ENCODE measurements at places on chromosomes 1 and 21.

DNA sequence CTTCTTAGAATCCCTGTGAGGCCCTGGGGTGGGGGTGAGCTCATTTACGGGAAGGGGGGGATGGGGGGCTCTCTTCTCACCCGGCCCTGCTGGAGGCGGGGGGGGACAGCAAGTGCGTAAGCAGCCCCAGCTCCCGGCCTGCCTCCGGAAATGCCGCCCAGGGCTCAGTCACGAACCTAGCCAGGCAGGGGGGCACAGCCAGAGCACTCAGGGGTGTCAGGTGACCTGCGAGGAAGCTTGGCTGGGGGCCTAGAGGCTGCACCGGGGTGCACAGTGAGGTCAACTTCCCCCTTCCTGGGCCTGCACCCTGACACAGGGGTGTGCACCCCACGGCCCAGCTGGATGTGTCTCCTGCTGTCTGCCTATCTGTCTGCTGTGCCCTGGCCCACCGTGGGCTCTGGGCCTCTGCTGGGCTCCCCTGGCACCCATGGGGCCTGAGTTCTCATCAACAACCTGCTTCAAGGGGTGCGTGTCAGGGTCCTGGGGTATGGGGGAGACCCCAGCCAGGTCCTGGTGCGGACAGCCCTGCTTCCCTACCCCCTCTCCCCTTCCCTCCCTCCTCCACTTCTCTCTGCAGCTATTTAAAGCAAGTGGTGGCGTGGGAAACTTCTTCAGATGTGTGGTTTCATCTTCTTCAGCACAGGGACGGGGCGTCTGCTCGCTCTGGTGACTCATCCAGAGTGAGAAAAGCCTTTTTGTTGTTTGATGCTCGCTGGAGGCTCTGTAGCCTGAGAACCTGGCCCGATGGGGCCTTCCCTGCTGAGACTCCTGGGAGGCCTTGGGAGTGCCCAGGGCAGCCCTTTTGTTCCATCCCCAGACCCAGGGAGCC lies 92.5 kb upstream of the RUNX3 start:
- no peak for DNase-seq

DNA sequence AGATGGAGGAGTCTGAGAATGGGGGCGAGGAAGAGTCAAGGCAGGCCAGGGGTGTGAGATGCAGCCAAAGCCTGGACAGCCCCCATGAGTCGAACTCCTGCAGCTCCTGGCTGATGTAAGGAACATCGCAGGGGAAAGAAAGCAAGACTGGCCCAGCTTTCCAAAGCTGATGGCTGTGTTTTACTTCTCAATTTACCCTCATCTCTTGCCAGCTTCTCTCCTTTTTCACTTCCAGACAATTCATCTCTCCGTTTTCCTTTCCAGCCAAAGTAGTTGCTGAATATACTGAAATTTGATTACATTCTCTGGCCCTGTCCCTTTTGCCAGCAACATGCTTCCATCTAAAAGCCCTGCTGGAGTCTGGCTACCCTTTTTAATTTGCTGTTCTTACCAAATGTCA lies 40.0 kb upstream of the UBE2U start:
- no peak for DNase-seq

GRCh38 chr1:153860285-153860684 lies 62.5 kb downstream of the GATAD2B start:
- no peak for DNase-seq

DNA sequence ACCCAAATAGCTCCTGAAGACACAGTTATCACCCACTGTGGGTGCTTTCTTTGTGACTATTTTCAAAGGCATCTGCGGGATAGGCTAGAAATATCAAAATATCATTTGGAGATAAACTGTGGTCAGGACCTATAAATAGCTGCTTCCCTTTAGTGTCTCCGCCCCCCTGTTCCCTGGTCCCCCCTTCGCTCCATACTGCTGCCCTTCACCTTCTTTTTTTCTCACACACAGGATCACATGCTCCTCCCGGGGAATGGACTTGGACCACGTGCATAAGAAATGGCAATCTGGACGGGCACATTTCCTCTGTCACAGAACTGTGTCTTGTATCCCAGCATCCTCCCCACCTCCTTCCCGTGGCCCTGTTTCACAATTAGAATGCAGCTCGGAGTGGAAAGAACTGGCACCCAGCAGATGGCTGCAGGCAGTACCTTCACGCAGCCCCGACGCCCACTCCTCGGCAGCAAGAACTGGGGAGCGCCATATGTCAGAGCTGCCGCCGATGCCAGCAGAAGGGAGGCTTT lies 68.8 kb upstream of the SSX2IP start:
- no peak for DNase-seq

- no peak for DNase-seq
Observed at GRCh38 chr1:83033682-83034081, 965.2 kb downstream of the TTLL7 start.

- DNase-seq, result no peak
Observed at GRCh38 chr1:202112859-202113689, 9.6 kb upstream of the GPR37L1 start.

GRCh38 chr1:189563784-189564183 lies 913.9 kb downstream of the BRINP3 start:
- DNase-seq, result no peak

- peak; percentile 0 for DNase-seq
Observed at GRCh38 chr1:160169553-160170399, 18.4 kb downstream of the ATP1A4 start.

GRCh38 chr1:58931024-58931423 lies 147.2 kb upstream of the JUN start:
- no peak for DNase-seq

DNA sequence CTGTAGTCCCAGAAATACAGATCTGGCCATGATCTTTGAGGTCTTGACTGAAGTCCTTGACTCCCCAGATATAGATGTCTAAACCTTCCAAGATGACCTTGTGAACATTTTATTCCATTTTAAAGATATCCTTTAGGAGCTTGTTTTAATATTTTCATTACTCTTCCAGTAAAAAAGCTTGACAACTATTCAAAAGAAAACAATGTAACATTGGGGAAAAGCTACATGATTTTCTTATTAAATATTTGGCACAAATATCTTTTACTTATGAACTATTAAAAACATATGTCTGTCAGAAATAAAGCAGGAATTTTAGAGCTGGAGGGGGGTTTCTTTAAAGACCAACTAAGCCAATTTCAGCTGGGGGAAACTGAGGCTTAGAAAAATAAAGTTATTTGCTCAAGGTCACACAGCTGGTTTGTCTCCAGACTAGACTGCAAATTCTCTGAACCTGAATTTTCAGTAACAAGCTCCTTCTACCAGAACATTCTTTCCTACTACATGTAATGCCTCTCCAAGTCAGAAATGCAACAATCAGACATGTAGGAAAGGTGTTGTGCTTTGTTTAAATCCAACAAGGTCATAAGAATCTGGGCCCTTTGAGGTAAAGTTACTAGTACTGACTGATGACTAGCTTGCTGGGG lies 67.0 kb upstream of the PTCH2 start:
- no peak for DNase-seq

- DNase-seq, result no peak
Observed at GRCh38 chr1:60280819-60281218, 207.2 kb upstream of the C1orf87 start.

- no peak for DNase-seq
Observed at GRCh38 chr1:218339267-218339831, 5.8 kb upstream of the TGFB2 start.

- no peak for DNase-seq
Observed at GRCh38 chr1:212106286-212106792, 70.8 kb downstream of the DTL start.

DNA sequence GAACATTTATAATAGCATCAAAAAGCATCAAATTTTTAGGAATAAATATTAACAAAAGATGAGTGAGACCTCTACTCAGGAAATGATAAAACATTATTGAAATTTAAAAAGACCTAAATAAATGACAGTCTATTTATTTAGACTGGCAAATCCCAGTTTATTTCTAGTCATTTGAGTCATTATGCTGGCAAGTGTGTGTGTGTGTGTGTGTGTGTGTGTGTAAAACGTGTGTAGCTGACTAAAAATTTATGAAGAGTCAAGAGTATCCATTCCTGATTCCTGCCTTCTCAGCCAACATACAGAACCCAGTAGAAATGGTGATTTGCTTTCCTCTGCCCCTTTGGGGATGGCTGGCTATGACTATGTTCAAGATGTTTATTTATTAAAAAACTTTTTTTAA lies 46.2 kb downstream of the OSBPL9 start:
- DNase-seq, result no peak

GRCh38 chr1:3740042-3740441 lies 12.2 kb upstream of the CCDC27 start:
- DNase-seq, result no peak

- no peak for DNase-seq
Observed at GRCh38 chr1:98459486-98459870, 202.0 kb upstream of the SNX7 start.

DNA sequence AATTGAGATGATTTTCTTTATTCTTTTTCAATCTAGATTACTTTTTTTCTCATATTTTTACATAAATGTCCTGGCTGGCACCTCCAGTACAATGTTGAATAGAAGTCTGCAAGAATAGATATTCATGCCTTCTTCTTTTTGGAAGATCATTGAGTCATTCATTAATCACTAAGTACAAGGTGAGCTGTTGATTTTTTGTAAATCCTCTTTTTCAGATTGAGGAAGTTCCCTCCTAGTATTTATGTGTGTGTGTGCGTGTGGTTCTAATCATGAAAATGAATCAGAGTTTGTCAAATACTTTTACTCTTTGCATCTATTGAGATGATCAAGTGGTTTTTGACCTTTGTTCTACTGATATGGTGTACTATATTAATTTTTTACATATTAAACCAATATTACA lies 859.3 kb downstream of the KCNT2 start:
- no peak for DNase-seq

- DNase-seq, result no peak
Observed at GRCh38 chr1:35319988-35320713, 51.6 kb downstream of the ZMYM4 start.

DNA sequence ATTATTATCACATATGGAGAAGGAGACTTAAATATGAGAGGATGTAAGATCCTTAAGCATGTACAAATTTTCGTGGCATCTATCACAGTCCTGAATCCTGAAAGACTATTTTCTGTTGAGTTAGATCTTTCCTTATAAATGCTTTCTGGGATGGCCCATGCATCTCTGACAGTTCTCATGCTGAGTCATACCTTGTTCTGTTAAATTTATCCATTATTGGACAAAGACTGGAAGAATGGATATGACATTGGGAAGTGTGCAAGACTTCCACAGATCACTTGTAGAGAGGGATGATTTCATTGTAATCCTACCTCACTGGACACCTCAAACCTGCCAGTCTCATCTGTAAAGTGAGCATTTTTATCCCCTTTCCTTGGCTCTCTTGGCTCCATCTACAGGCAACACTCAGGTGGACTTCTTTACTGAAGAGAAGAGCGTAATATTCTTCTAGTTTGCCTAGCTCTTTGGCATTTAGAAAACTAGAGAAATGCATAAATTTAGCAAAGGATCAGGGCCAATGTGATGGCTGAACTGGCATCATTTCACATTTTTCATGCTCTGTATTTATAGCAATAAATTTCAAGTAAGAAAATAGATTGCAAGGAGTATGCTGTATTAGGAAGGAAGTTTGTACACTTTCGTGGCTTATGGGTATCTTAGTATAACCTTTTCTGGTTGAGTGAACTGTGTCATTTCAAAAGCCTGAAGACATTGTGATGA lies 128.2 kb downstream of the NFIA start:
- DNase-seq, result no peak

DNA sequence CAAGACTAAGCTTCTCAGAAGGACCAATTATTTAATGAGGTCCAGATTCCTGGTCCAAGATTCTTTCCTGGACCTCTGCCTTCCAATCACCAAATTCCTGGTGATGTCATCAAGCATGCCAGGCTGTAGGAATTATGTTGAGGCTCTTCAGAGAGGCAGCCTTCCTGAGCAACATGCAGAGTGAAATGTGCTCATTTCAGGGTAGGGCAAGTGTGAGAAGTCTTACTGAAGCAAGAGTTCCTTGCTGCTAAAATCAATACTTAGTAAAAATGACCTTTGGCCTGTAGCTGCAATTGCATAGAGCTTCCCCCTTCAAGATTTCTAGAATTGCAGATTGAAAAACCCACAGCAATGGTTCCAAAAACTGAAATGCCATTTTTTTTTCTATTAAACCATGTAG lies 31.7 kb upstream of the BCAR3 start:
- DNase-seq, result no peak

GRCh38 chr1:104765085-104765484 lies 1015.4 kb downstream of the AMY1C start:
- DNase-seq, result no peak

DNA sequence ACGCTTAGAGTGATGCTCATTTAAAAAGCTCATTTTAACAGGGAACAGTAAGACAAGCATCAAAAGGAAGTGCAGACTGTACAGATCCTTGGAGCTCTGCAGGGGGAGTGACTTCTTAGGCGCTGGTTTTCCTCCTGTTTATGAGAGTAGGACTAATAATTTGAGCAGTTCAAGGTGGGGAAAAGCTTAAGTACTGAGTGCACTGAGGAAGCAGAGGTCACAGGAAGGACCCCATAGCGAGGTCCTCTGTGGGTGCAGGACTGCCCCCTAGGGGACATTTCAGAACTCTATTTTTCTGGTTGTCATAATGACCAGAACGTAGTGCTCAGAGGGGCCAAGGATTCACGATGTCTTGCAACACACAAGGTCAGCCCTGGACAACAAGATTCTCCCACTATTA lies 112.1 kb downstream of the HLCS start:
- no peak for DNase-seq

DNA sequence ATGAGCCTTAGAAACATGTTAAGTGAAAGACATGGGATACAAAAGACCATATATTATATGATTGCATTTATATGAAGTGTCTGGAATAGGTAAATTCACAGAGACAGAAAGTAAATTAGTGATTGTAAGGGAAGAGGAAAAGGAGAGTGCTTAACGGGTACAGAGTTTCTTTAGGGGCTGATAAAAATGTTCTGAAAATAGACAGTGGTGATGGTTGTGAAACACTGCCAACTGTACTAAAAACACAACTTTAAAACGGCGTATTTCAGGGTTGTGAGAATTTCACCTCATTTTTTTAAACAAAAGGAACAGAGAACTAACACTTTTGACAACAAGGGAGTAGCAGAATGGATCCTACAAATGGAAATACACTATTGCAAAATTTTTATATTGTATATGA lies 13.4 kb downstream of the COP1 start:
- no peak for DNase-seq

- no peak for DNase-seq
Observed at GRCh38 chr1:89361681-89362080, 2.2 kb upstream of the GBP6 start.

DNA sequence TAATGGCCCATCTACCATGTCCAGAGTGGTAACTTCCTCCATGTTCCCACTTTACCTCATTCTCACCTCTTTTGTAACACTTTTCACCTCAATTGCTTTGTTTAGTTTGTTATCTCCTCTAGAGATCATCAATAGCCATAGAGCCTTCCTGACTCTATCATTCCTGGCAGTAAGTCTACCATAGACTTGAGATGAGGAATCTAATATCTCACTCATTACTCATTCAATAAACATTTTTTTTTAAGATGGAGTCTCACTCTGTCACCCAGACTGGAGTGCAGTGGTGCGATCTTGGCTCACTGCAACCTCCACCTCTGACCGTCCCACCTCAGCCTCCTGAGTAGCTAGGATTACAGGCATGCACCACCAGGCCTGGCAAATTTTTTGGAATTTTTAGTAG lies 7.1 kb downstream of the NMNAT2 start:
- DNase-seq, result no peak

- DNase-seq, result no peak
Observed at GRCh38 chr1:19472174-19472573, 13.2 kb downstream of the CAPZB start.

Data from NCI-H510A (cell line).